ENCODE measurements at places on chromosomes 2 and 18.

DNA sequence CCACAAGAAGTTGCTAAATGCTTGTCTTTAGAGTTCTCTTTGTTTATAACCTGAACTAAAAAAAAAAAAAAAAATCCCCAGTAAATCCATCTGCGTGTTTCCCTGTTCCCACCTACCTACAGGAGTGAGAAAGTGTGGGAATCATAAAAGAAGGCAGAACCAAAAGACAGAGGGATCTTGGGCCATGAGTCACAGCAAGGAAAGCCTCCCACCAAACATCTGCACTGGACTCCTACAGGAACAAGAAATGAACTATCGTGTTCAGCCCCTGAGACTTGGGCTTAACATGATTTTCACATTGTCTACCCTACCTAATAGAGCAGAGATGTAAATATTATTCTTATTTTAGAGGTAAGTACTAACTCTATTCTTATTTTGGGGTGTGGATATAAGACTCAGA, 1761.2 kb upstream of the CELF4 start:
- no peak for DNase-seq

DNA sequence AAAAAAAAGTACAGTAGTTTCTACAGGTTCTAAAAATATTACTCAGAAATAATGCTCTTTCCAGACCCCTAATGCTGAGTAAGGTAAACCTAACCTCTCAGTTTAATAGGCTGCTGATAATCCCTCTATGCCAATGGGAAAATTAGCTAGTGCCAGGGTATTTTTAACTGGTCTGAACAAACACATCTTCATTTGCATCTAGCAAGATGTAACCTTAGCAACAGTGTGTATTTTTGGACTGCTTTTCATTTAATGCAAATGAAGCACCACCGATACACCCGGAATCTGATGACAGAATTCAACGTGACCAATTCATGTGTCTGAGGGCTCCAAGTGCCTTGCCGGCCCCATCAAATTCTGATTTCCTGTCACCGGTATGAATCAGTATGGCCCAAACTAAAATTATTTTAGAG, 47.4 kb upstream of the CYRIA start:
- DNase-seq = no peak

DNA sequence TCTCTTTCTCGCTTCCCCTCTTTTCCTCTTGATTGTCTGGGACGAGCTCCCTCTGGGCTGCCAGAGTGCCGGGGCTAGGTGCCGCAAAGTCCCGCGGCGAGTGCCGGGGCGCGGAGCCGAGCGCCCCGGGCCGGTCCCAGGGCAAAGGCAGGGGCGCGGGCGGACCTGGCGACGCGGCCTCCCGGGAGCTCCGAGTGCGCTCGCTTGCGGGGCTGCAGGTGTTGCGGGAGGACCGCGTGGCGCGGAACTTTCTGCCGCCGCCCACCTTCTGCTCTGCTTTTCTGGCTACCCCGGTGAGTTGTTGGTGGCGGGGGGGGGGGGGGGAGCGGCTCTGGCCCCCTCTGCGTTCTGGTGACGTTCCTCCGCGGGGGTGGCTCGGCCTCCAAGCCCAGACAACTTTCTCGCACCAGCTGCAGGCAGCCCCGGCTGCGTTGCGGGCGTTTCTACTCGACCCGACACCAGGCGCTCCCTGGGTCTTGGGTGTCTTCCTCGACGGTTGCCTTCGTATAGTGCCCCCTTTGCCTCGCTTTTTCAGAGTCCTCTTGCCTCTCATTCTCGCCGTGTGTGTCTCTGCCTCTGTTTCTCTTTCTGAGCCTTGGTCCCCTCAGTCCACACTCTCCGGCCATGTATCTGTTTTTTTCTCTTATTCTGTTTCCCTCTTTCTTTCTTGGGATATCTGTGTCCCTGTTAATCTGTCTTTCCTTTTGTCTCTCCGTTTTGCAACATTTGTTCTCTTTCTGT, 759 bp downstream of the GALNT13 start:
- peak; percentile 36 for DNase-seq

- DNase-seq = no peak
These were observed 415.3 kb downstream of the HRH4 start for GRCh38 chr18:24875777-24876176.

GRCh38 chr2:191686729-191687128, 8.8 kb downstream of the NABP1 start:
- no peak for DNase-seq

GRCh38 chr2:181196401-181196800, 216.0 kb downstream of the UBE2E3 start:
- no peak for DNase-seq
